ENCODE measurements at places on chromosomes 2 and 18. TPM values are rescaled to one million over a fixed set of nuclear protein-coding genes. Genes with fewer than 3 reads are reported as not detected.

- no peak for DNase-seq
These were observed 69.8 kb upstream of the IL1R1 start for GRCh38 chr2:102072741-102073140.

GRCh38 chr2:144159240-144159639 lies 360.7 kb downstream of the ZEB2 start:
- no peak for DNase-seq

- DNase-seq: no peak
These were observed 28.3 kb upstream of the OTOS start for GRCh38 chr2:240168546-240169361.

- no peak for DNase-seq
These were observed 258.9 kb upstream of the CHAC2 start for GRCh38 chr2:53508667-53509066.

DNA sequence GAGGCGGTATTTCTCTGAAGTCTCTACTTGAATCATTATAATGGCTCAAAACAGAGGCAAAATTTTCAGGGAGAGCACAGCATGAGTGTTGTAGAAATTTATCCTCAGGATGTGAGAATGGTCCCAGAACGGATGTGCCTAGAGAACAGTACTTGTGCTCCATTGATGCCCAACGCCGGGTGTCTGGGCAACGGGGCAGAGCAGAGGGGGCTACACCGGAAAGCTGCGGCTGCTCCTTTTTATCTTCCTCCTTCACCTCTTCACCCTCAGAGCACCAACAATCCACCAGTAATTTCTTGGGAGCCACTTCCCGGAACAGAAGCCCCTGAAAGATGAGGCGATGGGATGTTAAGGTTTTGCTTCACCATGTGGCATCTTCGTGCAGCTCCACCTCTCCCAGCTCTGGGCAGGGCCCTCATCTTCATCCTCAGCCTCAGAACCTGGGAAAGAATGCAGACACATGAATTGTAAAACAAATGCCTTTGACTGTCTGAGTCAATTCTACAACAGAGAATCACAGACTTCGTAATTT lies 71.5 kb downstream of the PTGR3 start:
- no peak for DNase-seq

- no peak for DNase-seq
These were observed 445.8 kb upstream of the NXPH2 start for GRCh38 chr2:139225961-139226360.

The TM4SF20 gene
- total RNA-seq: not detected
